T-cell (primary cell): ENCODE measurements at places on chromosomes 2 and 18. TPM values are rescaled to one million over a fixed set of nuclear protein-coding genes. Genes with fewer than 3 reads are reported as not detected.

GRCh38 chr2:189369566-189369965, 71.7 kb upstream of the WDR75 start:
- H3K36me3 ChIP-seq: no peaks in the 10 kb centered on the region
- no peak overlapping the region for H3K4me3 ChIP-seq
- H3K27ac ChIP-seq: no peak overlapping the region

- no peaks in the 10 kb centered on the region for H3K4me1 ChIP-seq
- no peak overlapping the region for H3K27ac ChIP-seq
- peaks cover 6% of the 10 kb centered on the region for H3K27me3 ChIP-seq
- no peak overlapping the region for H3K4me3 ChIP-seq
- H3K36me3 ChIP-seq: no peaks in the 10 kb centered on the region
- DNase-seq: no peak
Observed at GRCh38 chr2:160557903-160558302, 64.3 kb upstream of the RBMS1 start.

DNA sequence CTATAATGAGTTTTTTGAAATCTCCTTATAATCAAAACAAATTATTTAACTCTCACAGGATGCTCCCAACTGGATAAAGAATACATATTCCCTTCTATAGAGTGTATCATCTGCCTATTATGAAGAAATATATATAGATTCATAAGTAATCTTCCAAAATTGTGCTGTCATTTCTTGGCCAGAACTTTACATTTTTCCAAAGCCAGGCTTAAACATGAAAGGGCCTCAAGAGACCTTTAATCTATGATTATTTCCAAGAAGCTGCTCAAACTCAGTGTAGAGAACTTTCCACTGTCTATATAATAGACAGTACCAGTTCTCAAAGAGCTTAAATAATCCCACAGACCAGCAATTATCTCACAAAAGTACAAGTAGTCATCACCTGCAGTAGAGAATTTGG, 211.0 kb downstream of the AKAIN1 start:
- no peak overlapping the region for H3K4me3 ChIP-seq
- H3K27me3 ChIP-seq: no peaks in the 10 kb centered on the region
- H3K4me1 ChIP-seq: no peaks in the 10 kb centered on the region
- no peaks in the 10 kb centered on the region for H3K36me3 ChIP-seq

- DNase-seq: no peak
- H3K27me3 ChIP-seq: no peaks in the 10 kb centered on the region
- no peak overlapping the region for H3K4me3 ChIP-seq
Observed at GRCh38 chr2:110790907-110791306, 58.5 kb downstream of the ACOXL start.

GRCh38 chr2:127637725-127638252, 8.2 kb upstream of the GPR17 start:
- H3K27me3 ChIP-seq: no peaks in the 10 kb centered on the region
- H3K36me3 ChIP-seq: no peaks in the 10 kb centered on the region
- peak overlapping the region; percentile 12 for H3K4me3 ChIP-seq
- H3K4me1 ChIP-seq: peaks cover 65% of the 10 kb centered on the region

DNA sequence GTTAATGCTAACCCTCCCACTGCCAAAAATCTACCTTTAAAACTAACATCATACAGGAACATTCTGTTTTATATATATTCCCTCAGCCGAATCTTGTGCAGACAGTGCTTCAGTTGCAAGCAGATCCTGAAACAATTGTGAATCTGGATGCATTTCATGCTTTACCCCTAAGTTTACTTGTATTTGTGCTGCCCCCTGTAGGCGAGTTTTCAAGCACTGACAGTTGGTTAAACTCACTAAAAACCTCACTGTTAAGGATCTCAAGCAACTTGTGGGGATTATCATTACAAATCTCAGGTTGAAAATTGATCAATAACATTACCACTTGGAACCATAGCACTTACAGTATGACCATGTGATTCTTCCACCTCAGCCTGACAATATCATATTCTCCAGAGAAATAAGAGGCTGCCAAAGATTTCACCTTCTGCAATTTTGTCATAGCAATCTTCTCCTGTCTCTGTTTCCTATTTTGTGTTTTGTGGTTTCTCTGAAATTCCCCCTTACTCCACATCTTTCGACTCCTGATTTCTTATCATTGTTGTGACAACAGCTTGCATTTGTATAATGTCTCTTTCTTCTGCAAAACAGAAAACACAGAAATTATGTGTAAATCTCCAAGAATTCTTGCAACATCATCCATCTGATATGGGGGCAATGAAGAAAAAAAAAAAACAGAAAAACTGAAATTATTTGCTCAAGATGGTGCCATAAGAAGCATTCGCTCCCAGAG, 354.6 kb upstream of the SETBP1 start:
- no peaks in the 10 kb centered on the region for H3K4me1 ChIP-seq
- no peaks in the 10 kb centered on the region for H3K27me3 ChIP-seq
- no peak overlapping the region for H3K4me3 ChIP-seq
- H3K36me3 ChIP-seq: no peaks in the 10 kb centered on the region

DNA sequence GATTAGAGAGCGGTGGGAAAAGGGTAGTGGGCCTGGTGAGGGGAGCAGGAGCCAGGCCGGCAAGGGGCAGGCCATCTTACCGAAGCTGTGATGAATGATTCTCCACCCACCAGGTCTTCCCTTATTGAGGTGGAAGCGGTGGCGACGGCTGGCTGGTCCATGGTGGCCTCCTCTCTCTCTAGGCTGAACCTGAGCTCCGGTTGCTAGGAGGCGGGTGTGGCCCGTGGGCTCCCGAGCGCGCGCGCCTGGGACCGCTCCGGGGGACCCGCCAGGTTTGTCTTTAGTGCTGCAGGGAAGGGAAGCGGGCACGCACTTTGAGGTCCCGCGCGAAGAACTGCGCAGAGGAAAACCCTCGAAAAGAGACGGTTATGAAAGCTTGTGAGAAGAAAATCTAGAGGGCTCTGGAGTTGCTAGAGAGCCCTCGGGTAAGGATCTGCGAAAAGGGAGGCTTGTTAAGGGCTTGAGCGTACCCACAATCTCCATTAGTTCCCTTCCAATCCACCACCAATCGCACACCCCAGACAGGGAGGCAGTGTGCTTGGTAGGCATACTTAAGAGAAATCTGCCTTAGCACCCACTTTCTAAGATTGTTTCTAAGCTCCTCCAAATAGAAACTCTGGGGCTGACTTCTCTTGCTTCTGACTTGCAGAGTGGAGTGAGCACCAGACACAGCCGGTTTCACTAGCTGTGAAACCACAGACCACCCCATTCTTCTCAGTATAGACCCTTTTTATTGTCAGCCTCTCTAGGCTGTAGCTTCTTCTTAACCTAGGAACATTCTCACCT, at the start of gene STPG4:
TSS of gene STPG4 (minus strand) at position 218 of the 786 bp plus-strand sequence. CDS start at position 161, 57 bp downstream.
- DNase-seq: no peak
- no peaks in the 10 kb centered on the region for H3K36me3 ChIP-seq
- H3K4me3 ChIP-seq: no peak within 1 kb of the TSS
- H3K27me3 ChIP-seq: no peaks in the 10 kb centered on the region
- no peak within 1 kb of the TSS for H3K27ac ChIP-seq

DNA sequence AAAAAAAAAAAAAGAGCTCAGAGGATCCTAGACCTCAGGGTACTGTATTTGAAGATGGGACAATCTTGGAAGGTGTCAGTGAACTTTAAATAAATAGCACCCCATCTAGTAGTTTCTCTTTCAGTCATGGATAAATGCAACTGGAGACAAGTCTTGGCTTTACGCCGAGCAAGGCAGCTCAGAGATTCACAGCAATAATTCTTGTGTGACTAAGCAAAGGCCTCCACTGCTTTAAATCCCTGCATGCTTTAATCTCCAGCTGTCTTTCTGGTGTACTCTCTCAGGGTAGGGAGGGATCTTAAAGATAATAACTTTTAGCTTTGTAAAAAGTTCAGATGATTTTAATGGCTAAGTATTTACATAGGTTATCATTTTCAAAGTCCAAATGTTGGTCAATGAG, 36.3 kb downstream of the NRXN1 start:
- H3K27me3 ChIP-seq: no peaks in the 10 kb centered on the region
- no peak overlapping the region for H3K4me3 ChIP-seq
- no peak for DNase-seq
- H3K36me3 ChIP-seq: no peaks in the 10 kb centered on the region
- no peaks in the 10 kb centered on the region for H3K4me1 ChIP-seq

- H3K27me3 ChIP-seq: no peaks in the 10 kb centered on the region
- no peaks in the 10 kb centered on the region for H3K4me1 ChIP-seq
- no peak overlapping the region for H3K27ac ChIP-seq
- H3K36me3 ChIP-seq: no peaks in the 10 kb centered on the region
- DNase-seq: no peak
- H3K4me3 ChIP-seq: no peak overlapping the region
Observed at GRCh38 chr2:37934591-37935513, 9.8 kb downstream of the RMDN2 start.

DNA sequence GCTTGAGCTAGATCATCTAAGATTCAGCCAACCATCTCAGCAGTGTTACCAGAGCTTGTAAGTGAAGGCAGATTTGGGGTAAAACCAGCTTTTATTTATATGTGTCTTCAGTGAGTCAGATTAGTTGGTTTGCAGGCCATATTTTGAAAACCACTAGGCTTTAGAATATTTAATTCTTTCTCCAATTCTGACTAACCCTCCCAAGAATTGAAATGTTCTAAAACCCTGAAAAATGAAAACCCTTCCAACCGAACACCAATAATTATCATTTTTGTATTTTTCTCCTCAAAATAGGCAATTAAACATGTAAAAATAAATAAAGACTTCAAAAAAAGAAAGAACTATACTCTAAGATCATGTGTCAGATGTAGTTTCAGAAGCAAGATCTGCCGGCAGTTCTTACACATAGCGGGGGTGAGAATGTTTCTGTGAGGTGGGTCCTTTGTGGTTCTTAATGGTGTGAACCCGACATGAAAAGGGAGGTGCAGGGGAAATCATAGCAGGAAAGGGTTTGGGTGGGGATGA, 14.2 kb downstream of the PLEK start:
- H3K27ac ChIP-seq: peak overlapping the region; percentile 78
- H3K27me3 ChIP-seq: peaks cover 4% of the 10 kb centered on the region
- no peak overlapping the region for H3K4me3 ChIP-seq
- DNase-seq: no peak
- no peaks in the 10 kb centered on the region for H3K36me3 ChIP-seq

DNA sequence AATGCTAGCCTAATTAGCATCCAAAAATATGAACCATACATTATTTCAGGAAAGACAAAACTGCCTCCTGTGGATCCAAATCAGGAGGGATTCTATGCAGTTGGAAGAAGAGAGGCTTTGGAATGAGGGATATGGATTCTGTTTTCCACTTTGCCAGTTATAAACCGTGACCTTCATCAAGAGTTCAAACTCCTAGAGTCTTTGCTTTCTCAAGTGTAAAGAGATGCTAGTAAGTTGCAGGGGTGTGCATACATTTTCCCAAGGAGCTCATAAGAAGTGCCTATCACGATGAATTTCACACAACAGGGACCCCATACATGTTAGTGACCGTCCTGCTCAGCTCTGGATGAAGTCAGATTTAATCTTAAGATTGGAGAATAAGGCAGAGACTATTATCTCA, 542.5 kb downstream of the SOX11 start:
- H3K36me3 ChIP-seq: no peaks in the 10 kb centered on the region
- DNase-seq: no peak
- no peaks in the 10 kb centered on the region for H3K4me1 ChIP-seq
- H3K27me3 ChIP-seq: no peaks in the 10 kb centered on the region

DNA sequence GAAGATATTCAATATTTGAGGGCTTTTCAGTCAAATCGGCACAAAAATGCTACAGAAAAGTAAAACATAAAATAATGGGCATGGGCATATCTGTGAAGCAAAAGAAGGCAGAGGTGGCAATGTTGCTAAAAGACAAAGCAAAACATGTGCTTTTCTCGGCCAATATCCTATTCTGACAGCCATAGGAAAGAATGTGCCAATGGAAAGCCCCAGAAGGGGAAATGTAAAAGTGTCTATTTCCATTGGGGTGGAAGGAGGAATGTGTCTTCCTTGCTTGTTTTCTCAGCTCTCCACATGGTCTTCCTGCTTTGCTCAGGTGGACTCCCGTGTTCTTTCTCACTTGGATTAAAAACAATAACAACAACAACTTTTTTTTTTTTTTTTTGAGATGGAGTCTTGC, 13.7 kb upstream of the PER2 start:
- no peaks in the 10 kb centered on the region for H3K4me1 ChIP-seq
- H3K27ac ChIP-seq: no peak overlapping the region
- no peak for DNase-seq
- peaks cover 25% of the 10 kb centered on the region for H3K27me3 ChIP-seq

GRCh38 chr2:104746299-104746698, 107.6 kb upstream of the POU3F3 start:
- no peak overlapping the region for H3K27ac ChIP-seq
- DNase-seq: no peak
- H3K36me3 ChIP-seq: no peaks in the 10 kb centered on the region
- no peaks in the 10 kb centered on the region for H3K27me3 ChIP-seq
- H3K4me3 ChIP-seq: no peak overlapping the region
- no peaks in the 10 kb centered on the region for H3K4me1 ChIP-seq

DNA sequence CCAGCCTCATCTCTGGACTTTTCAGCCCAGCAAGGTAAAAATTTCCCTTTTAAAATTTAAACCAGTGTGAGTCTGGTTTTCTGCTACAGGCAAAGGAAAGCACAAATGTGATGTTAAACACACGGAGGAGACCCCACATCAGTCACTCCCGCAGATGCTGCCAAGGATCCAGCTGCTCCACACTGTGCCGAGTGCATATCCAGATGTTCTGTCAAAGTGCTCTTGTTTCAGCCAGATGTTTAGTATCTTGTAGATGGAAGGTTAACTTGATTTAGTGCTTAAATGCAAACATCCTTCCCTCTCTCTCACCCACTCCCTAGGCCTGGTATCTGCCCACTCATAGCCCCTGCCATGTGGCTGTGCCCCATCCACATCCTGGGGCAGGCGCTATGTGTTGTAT, 15.8 kb upstream of the ATOH8 start:
- peaks cover 36% of the 10 kb centered on the region for H3K27me3 ChIP-seq
- no peak overlapping the region for H3K4me3 ChIP-seq
- H3K27ac ChIP-seq: no peak overlapping the region
- DNase-seq: no peak
- H3K36me3 ChIP-seq: no peaks in the 10 kb centered on the region

The TMEM178A gene
- 0.32 TPM for total RNA-seq

The CASP10 gene
- total RNA-seq: 29.1 TPM
